ENCODE measurements at places on chromosomes 2 and 18. TPM values are rescaled to one million over a fixed set of nuclear protein-coding genes. Genes with fewer than 3 reads are reported as not detected.

The IL36A gene
- not detected for total RNA-seq

The TTN gene
- total RNA-seq: 4.7 TPM

The RIT2 gene
- total RNA-seq: not detected

The LCT gene
- not detected for total RNA-seq

The TM4SF20 gene
- not detected for total RNA-seq

The C2orf66 gene
- not detected for total RNA-seq

The GPR155 gene
- 16.8 TPM for total RNA-seq

The ACADL gene
- 45.3 TPM for total RNA-seq

The MOGAT1 gene
- total RNA-seq: not detected

The HDLBP gene
- total RNA-seq: 374 TPM

The ABCG8 gene
- not detected for total RNA-seq

Data from tibial nerve (tissue), 4 donors.